CD4-positive, alpha-beta T cell treated with Interleukin-21 for 1 hour (primary cell): ENCODE measurements at places on chromosomes 11 and 22.
A peak's percentile ranks its signal among the peaks of the same experiment; 100 is the strongest.

DNA sequence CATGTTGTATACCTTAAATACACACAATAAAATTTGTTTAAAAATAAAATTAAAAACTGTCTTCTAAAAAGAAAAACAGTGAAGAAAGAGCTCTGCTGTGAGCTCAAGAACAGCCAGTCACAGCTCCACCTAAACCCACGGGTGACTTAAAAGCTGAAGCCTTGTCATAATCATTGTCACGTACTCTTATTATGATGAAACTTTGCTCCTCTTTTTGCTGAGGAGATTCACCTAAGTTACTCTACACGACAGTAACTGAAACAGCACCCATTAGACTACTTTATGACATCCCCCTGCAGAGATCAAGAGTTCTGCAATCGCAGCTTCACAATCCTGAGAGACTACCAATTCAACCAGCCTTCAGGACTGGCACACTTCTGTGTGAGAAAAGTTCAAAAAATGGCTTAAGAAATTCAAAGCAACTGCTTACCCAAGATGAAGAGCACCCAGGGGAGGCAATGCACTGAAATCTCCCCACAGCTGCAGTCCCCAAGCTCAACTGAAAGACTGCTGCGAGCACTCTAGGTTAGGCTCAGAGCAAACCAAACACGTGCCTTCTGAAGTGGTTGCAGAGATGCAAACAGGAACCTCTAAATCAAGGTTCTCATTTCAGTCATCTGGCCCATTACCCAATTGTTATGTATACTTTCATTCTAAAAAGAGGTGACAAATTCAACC is at the start of gene JAML:
Gene JAML, minus strand, starts transcription at position 501 of the 678 bp plus-strand sequence. CDS start 10,145 bp downstream, outside the sequence.
- DNase-seq, result peak; percentile 77

DNA sequence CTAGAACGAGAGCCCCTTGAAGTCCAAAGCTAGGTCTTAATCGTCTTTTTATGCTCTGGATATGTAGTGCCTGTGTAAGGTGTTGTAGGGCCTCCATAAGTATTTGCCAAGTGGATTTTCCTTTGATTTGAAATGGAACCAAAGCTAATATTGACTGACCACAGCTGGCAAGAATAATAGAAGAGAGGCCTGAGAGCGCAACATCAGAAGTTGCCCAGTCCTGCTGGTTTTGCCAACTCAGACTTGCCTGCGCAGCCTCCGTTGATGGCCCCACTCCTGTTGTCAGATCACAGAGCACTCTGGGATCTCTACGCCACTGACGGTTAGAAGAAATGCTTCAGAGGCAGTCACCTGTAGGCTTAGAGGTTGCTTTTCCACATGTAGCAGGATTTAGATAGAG is 251.2 kb downstream of the TENM4 start:
- DNase-seq, result no peak

DNA sequence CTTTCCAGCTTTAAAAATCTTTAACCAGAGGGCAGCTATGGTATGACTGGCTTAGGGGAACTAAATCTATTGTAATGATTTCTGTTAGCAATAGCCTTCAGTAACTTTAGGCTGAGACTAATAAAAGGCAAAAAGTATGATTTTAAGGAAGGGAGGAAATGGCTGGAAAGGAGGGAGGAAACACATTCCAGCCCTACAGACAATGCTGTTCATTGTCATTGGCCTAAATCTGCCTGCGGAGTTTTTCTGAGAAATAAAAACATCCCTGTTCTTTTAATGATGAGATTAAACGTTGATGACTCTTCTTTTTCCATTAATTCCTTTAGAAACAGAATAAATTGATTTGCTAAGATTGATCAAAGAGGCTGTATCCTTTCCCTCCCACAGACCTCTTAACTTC is 99.6 kb upstream of the GRAMD1B start:
- no peak for DNase-seq

DNA sequence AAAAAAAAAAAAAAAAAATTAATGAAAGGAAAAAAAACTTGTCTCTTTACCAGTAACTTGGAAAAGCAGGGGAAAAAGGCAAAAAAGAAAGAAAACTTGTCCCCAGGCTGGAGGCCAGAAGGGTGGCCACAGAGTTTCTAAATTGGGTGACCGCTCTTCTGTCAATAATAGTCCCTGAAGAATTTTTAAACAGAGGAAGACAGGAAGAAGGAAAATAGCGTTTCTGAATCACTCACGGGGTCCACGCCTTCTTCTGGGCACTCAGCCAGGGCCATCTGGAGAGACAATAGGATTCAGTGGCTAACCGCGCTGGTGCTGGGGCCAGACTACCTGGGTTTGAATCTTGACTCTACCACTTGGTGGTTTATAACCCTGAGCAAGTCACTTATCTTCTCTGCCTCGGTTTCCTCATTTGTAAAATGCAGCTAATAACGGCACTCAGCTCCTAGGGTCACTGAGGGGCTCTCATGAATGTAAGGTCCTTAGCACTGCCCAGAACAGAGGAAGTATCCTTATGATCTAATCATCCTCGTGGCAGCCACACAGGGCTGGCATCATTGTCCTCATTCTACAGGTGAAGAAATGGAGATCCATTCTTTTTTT is 7.0 kb downstream of the C11orf86 start:
- DNase-seq, result no peak

DNA sequence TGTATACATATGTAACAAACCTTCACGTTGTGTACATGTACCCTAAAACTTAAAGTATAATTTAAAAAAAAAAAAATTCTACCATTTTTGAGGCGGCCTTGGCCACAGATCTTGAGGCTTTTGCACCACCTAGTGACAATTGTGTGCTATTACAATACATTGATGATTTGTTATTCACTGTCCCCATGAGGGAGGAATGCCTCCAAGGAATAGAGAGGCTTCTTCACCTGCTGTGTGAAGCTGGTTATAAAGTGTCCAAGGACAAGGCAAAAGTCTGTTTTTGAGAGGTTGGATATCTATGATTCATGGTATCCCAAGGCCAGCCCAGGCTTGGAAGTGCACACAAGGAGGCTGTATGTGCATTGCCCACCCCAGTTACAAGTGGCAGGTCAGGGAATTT is 30.7 kb downstream of the SLC22A25 start:
- peak; percentile 29 for DNase-seq

- DNase-seq, result no peak
These were observed 1177.2 kb downstream of the BRD1 start for GRCh38 chr22:48650323-48651035.

DNA sequence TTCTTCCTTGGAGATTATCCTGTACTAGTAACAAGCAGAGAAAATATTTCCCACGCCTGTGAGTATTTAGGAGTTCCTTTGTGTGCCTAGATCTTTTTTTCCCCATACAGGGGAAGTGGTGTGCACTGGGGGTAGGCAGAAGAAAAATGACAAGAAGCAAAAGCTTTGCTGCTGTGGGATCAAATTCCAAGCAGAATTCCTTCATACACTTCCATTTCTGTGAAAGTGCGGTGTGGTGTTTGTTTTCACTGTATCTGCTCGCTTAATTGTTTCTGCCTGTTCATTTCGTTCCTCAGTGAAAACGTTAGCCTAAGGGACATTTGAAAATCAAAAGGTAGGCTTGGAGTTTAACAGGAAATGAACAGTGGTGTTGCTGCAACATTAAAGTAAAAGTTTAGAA is 47.9 kb downstream of the BLID start:
- DNase-seq, result no peak

DNA sequence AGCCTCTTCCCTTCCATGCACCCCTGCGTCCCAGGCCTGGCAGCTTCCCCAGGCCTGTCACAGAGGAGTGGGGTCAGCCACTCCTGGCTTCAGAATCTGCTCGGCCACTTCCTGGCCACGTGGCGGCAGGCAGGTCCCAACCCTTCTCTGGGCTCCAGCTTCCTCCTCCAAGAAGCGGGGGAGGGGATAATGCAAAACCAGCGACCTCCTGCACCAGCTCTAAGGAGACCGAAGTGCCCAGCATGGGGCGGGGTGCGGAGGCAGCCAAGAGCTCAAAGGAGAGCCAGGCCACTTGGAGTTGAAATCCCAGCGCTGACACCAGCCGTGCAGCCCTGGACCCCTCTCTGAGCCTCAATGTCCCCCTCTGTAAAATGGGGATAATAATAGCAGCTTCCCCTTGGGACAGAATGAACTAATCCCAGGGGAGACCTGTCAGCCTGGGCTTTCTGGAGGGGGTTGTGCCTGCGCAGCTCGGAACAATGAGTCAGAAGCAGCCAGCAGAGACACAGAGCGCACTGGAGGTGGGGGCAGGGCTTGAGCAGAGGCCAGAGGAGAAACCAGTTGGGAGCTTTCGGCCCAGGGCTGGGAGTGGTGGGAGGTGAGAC is 22.8 kb upstream of the PICK1 start:
- no peak for DNase-seq

DNA sequence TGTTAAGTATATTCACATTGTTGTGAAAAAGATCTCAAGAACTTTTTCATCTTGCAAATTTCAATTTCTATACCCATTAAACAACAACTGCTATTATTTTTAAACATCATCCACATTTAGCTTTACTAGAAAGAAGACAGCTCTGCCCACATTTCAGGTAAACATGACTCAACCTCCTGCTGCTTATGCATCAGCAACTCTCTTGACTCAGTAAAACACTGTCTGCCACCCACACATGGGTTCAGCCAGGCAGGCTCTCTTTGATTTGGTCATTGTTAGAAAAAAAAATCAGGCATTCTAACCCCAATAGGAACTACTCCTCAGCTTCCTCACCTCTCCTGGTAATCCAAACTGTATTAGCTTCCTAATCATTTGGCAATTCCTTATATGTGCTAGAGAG is 5.1 kb upstream of the ENDOD1 start:
- DNase-seq, result no peak

GRCh38 chr11:4180441-4181183 is 86.0 kb downstream of the RRM1 start:
- no peak for DNase-seq

GRCh38 chr22:26445577-26446275 is 16.7 kb downstream of the ASPHD2 start:
- DNase-seq, result no peak

DNA sequence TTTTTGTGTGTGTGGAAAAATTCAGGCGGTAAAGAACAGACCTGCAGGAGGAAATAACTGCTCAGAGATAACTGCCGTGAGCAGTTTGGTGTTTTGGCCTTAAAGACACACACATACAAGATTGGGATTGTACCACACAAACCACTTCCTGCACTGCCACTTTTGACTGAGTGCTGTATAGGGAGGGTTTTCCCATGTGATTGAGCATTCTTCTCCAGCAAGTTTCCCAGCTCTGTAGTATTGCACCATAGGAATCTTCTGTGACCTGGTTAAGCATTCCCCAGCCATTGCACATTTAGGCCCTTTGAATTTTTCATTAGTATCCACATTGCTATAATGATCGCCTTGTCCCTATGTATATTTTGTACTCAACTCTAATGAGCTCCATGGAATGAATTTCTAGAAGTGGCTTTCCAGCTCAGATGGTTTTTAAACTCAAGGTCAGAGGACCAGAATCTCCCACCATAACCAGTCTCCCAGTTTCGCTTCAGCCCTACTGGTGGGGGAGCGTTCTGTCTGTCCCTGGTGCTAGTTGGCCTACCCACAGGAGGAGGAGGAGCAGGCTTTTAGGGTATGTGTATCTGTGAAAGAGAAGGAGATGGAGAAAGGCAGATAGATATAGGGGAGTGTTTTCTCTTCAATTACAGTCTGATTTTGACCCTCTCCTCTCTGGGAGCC is 9.3 kb downstream of the CD82 start:
- DNase-seq, result peak; percentile 57

- no peak for DNase-seq
These were observed 3.7 kb downstream of the UPB1 start for GRCh38 chr22:24498824-24499223.

DNA sequence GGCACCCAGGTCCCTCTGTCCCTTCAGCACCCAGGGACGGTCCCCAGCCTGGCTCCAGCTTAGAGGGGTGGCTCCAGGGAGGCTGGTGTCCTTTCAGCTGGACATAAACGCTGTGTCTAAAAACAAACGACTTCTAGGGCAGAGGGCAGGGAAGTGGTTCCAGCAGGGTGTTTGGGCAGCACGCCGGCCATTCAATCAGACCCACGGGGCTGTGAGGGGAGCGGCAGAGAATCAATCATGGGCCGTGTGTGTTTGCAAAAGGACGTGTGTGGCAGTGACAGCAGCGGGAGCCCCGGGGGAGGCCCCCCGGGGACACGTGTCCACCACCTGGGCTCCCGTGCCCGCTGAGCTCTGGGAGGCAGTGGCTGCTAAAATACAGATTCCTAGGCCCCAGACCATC is 127.7 kb downstream of the MN1 start:
- DNase-seq, result no peak

GRCh38 chr22:22110548-22111266 is 128.1 kb upstream of the TOP3B start:
- peak; percentile 21 for DNase-seq

- DNase-seq, result peak; percentile 22
These were observed 6.1 kb downstream of the MPEG1 start for GRCh38 chr11:59206635-59207034.

DNA sequence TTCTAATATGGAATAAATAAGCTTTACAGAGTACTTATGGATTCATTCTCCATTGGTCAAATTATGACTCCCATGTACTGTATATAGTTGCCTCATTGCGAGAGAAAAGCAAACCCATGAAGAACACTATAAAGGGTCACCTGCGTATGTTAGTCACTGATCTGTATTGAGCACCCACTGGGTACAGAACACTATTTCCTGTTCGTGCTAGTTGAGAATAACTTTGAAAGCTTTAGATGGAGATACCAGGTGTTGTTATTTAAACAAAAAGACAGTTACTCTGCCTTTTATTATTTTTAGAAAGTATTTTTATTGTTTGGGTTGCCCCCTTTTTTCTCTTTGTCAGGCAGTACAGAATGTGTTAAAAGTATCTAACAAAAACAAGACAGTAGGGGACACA is 79.9 kb downstream of the DEUP1 start:
- no peak for DNase-seq

DNA sequence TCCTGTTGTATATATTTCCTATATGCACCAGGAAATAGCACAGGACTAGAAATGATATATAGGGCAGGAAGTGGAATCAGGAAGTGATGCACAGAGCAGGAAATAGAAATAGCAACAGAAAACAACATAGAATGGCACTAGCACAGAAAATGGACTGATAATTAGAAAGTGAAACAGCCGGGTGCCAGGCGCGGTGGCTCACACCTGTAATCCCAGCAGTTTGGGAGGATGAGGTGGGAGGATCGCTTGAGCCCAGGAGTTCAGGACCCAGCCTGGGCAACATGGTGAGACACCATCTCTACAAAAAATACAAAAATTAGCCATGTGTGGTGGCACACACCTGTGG is 10.0 kb upstream of the RELT start:
- peak; percentile 69 for DNase-seq

- DNase-seq, result no peak
These were observed 7.6 kb downstream of the IGSF9B start for GRCh38 chr11:133949129-133949528.

GRCh38 chr11:73225001-73225686 is 7.1 kb downstream of the P2RY2 start:
- DNase-seq, result no peak
